ENCODE measurements at places on chromosomes 5 and 9.
A peak's percentile ranks its signal among the peaks of the same experiment; 100 is the strongest.

DNA sequence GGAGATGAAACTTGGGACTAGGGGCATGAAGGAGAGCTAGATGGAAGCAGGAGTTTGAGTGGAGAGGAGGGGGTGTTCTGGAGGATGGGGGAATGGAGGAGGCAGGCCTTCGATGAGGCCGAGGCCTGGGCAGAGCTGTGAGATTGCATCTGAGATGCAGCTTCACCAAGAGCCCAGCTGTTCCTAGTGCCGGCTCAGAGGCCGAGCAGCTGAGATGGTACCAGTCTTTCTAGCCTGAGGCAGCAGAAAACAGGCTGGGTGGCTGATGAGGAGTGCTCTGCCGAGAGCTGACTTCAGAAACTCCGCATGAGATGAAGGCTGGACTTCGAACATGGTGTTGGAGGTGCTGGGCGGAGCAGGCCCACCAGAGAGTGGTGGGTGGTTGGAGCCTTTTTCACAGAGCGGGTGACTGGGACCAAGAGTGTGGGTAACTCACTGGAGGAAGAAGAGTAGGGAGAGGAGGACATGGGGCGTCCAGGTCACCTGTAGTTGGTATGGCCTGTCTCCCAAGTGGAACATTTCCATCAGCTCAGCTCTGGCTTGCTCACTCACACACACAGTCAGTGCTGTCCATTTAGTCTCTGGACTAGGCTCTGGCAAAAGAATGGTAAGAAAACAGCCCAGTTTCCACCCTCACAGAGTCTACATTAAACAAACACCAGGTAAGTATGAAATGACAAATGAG is 54.7 kb downstream of the TMOD1 start:
- DNase-seq: no peak

DNA sequence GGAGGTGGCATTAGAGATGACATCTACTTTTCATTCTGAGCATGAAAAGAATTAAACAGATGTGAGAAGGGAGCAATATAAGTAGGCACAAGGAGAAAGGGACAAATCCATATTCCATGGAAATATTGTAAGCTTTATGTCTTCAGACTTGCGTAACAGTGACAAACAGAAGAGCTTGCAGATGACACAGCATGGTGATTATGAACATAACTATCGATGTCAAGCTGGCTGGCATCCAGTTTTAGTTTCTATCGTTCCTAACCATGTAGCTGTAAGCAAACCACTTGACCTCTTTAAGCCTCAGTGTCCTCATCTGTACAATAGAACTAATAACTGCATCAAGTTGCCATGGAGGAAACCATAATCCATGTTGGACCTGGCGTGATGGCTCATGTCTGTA is 246.7 kb upstream of the ADRA1B start:
- DNase-seq: no peak

DNA sequence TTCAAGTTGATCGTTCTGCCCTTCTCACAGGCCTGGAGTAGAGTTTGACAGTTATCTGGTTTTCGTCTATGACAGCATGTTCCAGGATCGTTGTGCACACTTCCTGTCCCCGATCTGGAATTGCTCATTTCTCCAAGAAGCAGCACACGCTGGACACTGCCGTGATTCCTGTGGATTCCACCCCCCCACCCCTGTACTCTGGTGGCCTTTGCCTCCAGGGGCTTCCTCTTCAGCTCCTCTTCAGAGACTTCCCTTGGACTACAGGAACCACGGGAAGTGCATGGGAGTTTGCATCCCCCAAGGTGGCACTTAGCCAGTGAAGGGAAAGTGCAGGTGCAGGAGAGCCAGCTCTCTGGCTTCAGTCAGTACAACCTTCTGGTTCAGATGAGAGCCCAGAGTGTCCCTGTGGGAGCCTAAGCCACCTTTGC is 160.7 kb downstream of the CACNA1B start:
- no peak for DNase-seq

DNA sequence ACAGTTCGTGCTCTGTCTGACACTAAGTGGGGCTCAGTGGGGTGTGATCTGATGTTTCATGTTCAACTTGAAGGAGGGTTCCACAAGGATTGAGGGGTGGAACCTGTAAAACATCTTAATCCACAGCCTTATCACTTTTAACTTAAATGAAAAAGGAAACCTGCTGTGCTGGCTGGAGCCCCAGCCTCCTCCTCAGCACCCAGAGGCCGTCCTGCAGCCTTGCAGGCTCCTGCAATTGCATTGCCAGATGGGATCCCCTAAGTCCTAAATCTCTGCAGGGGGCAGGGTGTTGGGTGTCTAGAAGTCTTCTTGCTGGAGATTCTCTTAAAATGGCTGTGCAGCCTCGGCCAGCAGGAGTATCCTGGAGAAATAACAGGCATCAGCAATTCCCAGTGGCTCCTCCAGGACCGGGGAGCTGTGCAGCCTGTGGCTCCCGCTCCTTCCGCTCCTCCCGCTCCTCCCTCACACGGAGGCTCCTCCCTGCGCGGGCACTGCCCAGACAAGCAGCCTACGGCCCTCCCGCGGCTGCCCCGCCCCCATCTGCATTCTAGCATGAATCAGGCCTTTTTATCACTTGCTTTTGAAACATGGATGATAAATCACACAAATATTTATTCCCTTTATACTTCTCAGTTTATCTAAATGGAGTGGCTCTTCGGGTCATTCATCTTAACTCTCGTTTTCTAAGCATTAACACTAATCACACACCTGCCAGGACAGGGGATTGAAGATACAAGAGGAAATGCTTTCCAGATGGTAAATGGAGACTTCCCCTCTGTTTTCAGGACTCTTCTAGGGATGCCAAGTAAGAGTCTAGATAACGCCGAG is 131.0 kb downstream of the ADAMTS16 start:
- DNase-seq: peak; percentile 70

DNA sequence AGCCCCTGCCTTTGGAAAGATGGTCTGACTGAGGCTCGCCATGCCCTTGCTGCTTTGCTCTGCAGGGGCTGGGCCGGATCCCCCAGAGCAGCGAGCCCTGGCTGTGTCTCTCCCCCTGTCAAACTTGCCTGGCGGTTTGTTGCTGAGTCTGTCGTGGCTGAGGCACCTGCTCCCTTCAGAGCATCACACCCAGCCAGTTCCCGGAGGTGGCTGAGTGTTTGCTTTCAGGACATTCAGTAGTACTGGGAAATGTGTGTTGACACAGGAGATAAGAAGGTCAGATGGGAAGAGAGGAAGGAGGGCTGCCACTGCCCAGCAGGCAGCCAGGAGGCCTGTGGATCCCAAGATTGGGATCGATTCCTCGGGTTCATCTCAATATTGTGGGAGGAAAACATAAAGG is 62.9 kb downstream of the GADD45G start:
- DNase-seq: no peak

DNA sequence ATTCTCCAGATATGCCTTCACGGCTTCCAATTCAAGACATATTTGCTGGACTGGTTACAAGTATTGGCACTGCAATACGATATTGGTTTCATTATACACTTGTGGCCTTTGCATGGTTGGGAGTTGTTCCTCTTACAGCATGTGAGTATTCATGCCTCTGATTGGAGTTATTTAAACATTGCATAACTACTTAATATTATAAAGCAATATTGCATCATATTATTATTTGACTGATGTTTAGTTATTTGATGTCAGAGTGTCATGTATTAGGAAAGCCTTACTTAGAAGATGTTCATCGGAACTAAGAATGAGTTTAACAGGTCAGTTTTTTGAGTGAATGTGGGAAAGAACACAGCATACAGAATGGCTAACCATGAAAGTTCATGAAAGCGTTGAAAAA is 28.3 kb downstream of the MARCHF6 start:
- DNase-seq: no peak

GRCh38 chr5:158644301-158644700 is 455.4 kb downstream of the EBF1 start:
- DNase-seq: no peak

Data from GOT3 (cell line).